CD4-positive, alpha-beta T cell treated with Interleukin-21 for 1 hour (primary cell): ENCODE measurements at places on chromosomes 5 and 9.
A peak's percentile ranks its signal among the peaks of the same experiment; 100 is the strongest.

- DNase-seq = no peak
Observed at GRCh38 chr5:69416180-69416579, 1.3 kb downstream of the MARVELD2 start.

DNA sequence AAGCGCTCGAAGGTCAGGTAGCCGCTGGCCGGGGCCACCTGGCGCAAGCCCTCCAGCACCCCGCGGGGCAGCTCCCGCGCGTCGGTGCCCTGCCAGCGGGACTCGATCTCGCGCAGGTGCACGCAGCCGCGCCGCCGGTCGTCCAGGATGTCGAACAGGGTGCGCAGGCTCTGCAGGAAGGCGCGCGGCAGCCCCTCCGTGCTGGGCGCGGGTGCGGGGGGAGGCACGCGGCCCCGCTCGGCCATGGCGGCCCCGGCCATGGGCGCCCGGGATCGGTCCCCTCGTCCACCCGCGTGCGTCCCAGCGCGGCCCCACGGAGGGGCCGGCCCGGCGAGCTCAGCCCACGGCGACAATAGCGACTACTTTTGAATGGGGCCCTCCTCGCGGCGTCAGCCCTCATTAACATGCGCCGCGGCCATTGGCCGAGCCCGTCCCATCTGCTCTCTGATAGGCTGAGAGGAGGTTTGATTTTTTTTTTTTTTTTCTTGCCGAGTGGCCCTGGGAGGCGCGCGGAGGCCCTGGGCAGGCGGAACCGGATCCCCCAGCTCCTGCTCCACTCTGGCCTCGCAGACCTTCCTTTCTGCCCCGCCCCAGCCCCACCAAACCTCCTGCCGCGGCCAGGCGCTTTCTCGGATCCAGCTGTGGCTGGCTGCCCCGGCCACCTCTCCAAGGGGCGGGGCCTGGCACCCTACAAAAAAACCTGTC lies at the start of gene SAPCD2:
Gene SAPCD2 (minus strand): TSS at position 357 of the 705 bp plus-strand sequence. CDS start 97 bp downstream, at position 260.
- DNase-seq = peak; percentile 88

- DNase-seq = no peak
Observed at GRCh38 chr5:140420226-140420570, 18.6 kb downstream of the ANKHD1 start.

GRCh38 chr5:101677961-101678360 lies 618.1 kb downstream of the SLCO4C1 start:
- DNase-seq = no peak

GRCh38 chr9:112819635-112820496 lies 69.3 kb downstream of the SNX30 start:
- DNase-seq = peak; percentile 24

DNA sequence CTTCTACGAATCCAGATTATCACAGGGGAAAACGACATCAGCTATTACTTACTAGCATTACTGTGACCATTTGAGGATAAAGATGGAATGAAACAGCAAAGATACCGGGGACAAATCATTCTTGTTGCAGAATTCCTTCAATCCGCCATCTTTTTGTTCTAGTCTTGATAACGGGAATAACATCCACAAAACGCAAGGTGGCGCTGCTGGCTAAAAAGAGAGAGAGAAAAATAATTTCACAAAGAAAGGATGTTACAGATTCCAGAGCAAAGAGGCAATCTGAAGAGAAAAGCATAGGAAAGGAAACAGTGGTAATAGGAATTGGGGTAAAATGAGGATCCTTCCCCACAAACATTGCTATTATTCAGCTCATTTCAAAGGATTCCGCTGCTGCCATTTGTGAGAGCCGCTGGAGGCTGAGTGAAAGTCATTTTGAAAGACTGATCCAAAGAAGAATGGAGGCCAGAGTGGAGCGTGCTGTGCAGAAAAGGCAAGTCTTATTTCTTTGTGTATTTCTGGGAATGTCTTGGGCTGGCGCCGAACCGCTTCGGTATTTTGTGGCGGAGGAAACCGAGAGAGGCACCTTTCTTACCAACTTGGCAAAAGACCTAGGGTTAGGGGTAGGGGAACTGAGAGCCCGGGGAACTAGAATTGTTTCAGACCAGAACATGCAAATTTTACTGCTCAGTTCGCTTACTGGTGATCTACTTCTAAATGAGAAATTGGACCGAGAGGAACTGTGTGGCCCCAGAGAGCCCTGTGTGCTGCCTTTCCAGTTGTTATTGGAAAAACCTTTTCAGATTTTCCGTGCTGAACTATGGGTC lies at the start of gene PCDHB7:
Gene PCDHB7 (plus strand): TSS at position 264 of the 824 bp plus-strand sequence. CDS start 192 bp downstream, at position 456.
- DNase-seq = peak; percentile 16

DNA sequence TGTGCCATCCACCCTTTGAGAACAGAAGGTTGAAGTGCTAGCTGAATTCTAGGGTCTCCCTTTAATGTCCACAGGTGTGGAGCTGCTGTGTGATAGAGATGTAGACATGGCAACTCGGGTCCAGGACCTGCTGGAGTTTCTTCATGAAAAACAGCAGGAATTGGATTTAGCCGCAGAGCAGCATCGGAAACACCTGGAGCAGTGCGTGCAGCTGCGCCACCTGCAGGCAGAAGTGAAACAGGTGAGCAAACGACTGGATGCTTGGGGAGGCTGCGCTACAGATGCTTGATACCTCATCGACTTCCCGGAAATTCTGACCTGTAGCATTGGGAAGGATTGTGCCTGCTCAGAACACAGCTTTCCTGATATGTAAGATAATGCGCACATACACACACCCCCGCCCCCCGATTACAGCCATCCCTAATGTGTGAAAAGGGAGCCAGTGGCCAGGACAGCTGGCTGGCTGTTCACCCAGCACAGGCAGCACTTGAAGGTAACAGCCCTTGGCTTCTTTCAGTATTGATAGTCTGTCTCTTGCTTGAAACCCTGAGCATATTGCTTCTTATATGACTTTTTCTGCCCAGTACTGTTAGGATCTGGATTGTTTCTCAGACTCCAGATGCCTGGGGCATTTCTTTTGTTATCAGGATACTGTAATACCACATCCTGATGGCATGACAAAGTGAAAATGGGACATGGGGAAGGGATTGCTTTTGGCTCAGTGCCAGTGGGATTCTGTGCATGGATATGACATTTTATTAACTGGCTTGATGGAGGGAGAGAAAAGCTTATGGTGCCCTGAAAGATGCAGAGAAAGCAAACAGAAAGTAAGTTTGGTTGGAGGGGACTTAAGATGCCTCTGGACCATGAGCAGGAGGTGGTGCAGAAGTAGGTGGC lies 216.8 kb upstream of the OTULINL start:
- no peak for DNase-seq

- no peak for DNase-seq
Observed at GRCh38 chr5:3886524-3887451, 291.2 kb downstream of the IRX1 start.

- no peak for DNase-seq
Observed at GRCh38 chr5:97101189-97101910, 41.1 kb downstream of the LIX1 start.

DNA sequence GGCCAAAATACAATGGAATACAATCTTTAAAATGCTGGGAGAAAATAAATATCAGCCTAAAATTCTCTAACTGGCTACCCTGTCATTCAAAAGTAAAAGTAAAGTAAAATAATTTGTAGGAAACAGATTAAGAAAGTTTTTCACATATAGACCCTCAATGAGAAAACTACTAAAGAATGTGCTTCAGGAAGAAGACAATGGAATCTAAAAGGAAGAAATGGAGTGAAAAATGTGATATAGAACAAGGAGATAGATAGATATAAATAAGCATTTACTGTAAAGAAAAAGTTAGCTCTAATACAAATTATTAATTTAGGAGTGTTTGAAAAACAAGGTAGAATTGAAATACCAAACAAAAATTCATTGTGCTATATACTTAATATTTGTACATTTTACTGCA lies 368.6 kb upstream of the MPDZ start:
- DNase-seq = no peak

- DNase-seq = no peak
Observed at GRCh38 chr5:55888205-55888604, 37.0 kb downstream of the IL31RA start.

GRCh38 chr9:136090768-136091581 lies 4.1 kb downstream of the NACC2 start:
- DNase-seq = no peak

DNA sequence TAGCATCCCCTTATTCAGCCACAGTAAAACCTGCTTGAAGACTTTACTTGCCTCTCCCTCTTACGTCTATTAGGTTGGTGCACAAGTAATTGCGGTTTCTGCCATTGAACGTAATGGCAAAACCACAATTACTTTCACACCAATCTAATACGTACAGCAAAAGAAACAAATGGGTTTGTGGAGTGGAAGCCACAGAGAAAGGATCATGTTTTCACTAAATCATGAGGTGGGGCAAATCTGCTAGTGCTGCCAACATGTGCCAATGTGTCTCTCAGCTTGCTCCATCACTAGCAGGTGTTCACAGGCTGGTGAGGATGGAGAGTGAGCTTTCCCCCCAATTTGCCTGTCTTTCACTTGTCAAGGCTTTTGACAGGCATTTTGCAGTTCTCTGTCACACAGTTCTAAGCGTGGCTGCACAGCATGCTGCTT lies 15.9 kb downstream of the DMAC1 start:
- DNase-seq = no peak

- no peak for DNase-seq
Observed at GRCh38 chr9:123925161-123925560, 4.8 kb downstream of the DENND1A start.

DNA sequence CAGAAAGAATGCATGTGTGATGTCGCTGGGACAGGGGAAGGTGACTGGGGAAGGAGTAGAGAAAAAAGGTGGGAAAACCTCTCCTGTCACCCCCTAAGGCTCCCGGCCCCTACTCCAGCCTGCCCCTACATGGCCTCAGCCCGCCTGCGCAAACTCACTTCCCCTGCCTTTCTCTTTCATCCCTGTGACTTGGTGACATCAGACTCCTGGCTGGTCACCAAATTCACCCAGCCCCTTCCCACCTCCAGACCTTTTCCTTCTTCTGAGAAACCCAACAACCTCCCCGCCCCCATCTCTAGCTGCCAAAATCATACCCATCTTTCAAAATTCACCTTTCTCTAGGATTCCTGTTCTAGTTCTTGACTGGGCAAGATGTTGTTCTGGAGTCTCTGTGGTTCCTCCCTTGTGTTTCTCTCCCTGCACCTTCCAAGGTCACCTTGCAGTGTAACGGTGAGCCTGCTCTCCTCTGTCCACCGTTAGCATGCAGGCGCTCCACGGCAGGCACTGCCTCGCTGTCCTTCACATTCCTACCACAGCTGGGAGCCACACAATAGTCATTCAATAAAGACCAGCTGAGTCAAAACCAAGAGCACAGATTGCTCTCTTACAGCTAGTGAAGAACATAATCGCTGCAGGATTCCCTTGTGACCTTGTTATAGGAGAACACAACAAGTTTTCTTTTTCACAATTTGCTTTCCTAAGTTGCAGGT lies 134.5 kb downstream of the FANCC start:
- DNase-seq = no peak

DNA sequence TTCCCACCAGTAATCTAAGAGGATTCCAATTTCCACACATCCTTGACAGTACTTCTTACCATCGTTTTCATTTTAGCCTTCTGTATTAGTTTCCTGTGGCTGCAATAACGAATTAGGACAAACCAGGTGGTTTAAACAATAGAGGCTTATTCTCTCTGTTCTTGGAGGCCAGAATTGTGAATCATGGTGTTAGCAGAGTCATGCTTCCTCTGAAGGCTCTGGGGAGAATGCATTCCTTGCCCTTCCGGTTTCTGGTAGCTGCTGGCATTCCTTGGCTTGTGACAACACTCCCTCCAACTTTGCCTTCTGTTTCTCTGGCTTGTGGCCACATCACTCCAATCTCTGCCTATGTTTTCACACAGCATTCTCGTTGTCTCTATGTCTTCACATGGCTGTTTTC lies 23.5 kb downstream of the RIGI start:
- DNase-seq = no peak
